Activated T-cell treated with anti-CD3 and anti-CD28 coated beads, Interleukin-2, amount 50 U/mL, for 72 hours (primary cell): ENCODE measurements at places on chromosomes 7 and 10. TPM values are rescaled to one million over a fixed set of nuclear protein-coding genes. Genes with fewer than 3 reads are reported as not detected.
A peak's percentile ranks its signal among the peaks of the same experiment; 100 is the strongest.

- no peak for DNase-seq
Observed at GRCh38 chr7:132980402-132980801, 101.5 kb downstream of the CHCHD3 start.

GRCh38 chr10:89362929-89363328 lies 14.9 kb upstream of the IFIT1B start:
- DNase-seq = no peak

GRCh38 chr10:97445722-97446639 lies at the start of the genes EXOSC1 and ZDHHC16:
EXOSC1 (minus strand) TSS chr10:97446006; CDS start chr10:97445985, 21 bp downstream.
ZDHHC16 (plus strand) TSS chr10:97446175; CDS start chr10:97451676, 5,501 bp downstream.
- DNase-seq = peak; percentile 96

- DNase-seq = no peak
Observed at GRCh38 chr7:36011588-36011965, 141.5 kb upstream of the EEPD1 start.

MKX gene
- total RNA-seq = 2.2 TPM
